Activated CD4-positive, alpha-beta T cell treated with anti-CD3 and anti-CD28 coated beads for 1 hour (primary cell): ENCODE measurements at places on chromosomes 13 and 19.

- no peak for DNase-seq
These were observed 601.3 kb upstream of the MIR17HG start for GRCh38 chr13:90746230-90746629.

- DNase-seq, result no peak
These were observed 1.2 kb upstream of the ENOX1 start for GRCh38 chr13:43787997-43788396.

GRCh38 chr13:38602266-38602665 is 84.6 kb upstream of the FREM2 start:
- DNase-seq, result no peak

DNA sequence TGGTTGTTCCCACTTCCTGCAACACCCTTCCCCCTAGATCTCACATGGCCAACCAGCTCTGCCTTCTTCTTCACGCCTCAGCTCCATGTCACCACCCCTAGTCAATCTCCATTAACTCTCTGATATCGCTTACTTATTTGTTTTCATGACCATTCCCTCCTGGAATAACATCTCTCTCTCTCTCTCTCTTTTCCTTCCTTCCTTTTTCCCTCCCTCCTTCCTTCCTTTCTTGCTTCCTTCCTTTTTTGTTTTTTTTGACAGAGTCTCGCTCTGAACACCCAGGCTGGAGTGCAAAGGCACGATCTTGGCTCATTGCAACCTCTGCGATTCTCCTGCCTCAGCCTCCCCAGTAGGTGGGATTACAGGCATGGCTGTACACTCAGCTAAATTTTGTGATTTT is 44.9 kb upstream of the ADGRL1 start:
- no peak for DNase-seq

GRCh38 chr13:22031702-22032286 is 360.9 kb downstream of the FGF9 start:
- no peak for DNase-seq

DNA sequence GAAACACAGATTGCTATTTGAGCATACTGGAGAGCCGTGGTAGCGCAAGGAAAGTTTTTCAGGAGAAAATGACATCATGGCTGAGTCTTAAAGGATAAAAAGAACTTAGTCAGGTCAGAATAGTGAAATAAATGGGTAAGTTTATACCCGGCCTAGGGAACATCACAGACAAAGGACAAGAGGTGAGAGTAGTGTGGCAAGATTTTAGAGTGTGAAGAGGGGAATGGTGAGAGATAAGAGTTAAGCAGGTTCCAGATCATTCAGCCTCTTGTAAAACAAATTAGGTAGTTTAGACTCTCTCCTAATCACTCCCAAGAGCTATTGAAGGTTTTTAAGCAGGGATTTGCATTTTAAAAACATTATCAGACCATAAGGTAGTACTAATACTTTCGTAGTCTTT is 116.0 kb upstream of the MAB21L1 start:
- DNase-seq, result no peak

- no peak for DNase-seq
These were observed 17.1 kb upstream of the SHFL start for GRCh38 chr19:10069046-10069445.

- DNase-seq, result no peak
These were observed 4.2 kb upstream of the LRG1 start for GRCh38 chr19:4543842-4544647.

DNA sequence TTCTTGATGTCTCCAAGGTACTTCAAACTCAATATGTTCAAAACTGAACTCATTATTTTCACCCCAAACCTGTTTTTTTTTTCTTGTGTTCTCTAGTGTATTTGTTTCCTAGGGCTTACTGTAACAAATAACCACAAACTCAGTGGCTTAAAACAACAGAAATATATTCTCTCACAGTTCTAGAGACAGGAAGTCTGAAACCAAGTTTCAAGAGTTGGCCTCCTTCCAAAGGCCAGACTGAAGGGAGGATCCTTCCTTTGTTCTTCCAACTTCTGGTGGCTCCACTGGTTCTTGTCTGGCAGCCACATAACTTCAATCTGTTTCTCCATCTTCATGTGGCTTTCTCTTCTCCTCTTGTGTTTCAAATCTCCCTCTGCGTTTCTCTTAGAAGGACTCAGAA is 62.0 kb upstream of the PDCD5 start:
- no peak for DNase-seq

- no peak for DNase-seq
These were observed 673 bp downstream of the CTU1 start for GRCh38 chr19:51107406-51108065.

GRCh38 chr13:41981951-41982715 is 21.2 kb upstream of the VWA8 start:
- DNase-seq, result no peak

DNA sequence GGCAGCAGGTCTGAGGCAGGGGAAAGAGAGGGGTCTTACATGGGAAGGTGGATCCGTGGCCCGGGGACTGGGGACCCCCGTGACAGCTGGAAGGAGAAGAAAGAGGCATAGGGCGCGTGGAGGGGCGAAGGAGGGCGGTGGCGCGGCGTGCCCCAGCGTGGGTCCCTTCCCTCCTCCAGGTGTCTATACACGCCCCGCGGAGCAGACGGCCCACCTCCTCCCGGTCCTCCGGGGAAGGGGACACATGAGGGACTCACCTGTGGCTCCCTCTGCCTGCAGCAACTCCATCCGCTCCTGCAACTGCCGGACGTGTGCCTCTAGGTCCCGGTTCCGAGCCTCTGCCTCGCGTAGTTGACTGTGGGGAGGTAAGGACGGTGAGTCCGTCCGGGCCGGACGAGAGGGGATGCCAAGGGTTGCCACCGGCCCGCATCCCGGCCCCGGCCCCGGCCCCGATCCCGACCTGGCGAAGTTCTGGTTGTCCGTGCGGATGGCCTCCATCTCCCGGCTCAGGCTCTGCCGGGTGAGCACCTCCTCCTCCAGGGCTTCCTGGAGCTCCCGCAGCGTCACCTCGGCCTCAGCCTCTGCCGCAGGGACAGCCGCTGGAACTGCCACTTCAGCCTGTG is 2.4 kb upstream of the SIX5 start:
- DNase-seq, result no peak

DNA sequence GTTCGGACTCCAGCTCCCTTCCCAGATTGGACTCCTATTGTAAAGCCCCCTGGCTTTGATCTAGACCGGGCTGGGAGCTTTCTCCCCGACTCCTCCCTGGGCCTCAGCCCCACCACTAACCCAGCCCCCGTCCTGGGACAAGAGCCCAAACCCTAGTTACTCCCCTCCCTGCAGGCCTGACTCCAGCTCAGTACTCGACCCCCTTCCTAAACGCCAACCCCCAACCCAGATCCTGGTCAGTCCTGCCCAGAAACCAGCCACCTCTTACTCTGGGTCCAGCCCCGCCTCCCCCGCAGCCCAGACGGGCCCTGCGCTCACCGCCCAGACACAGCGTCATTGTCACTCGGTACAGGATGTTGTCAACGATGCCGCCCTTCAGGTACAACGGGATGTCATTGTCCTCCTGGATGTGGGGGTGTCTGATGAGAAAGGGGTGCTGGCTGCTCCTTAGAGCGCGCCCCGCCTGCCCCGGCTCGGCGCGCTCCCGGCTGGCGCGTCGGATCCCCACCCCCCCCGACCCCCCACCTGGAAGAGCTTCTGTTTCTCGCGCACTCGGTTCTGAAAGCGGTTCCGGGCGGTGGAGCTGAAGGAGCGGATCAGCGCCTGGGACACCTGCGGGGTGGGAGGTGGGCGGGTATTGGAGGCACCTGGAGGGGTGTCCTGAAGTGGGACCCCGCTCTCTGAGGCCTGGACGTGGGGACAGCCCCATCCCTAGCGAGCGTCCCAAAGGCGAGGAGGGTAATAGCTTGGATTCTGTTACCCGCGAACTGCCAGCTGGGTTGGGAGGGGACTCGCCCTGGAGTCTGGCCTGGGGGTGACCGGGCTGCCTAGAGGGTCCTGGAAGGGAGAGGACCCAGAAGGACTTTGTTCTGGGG is 866 bp downstream of the COX7A1 start:
- DNase-seq, result no peak

DNA sequence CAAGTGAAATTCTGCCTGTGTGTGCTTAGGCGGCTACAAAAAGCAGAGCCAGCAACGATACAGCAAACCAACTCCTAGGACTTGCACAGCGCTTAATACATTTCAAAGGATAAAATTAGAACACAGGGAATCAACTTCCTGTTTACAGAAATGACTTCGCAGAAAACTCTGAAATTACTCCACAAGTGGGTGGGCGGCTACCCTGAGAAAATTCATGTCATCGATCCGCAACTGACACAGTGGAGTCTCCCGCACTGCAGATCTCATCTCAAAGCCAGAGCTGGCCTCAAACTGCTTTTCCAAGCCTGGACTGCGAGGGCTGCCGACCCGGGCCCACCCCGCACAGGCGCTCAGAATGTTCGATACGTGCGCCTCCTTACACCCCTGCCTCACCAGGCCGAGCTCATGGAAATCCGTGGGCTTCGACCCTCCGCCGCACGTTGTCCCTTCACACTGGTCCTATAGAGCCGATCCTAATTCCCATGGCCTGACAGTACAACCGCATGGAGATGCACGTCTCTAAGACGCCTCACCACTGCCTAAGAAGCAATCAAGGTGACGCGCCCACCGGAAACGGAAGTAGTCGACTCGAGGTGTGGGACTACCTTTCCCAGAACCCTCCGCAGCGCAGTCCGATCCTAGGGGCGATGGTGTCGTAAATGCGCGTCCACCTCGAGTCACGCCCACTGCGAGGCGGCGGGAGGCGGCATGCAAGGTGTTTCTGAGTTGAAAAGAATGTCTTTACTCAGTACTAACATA is at the start of gene ZNF229:
Gene ZNF229 (minus strand): TSS at position 557 of the 759 bp plus-strand sequence. CDS start 5,625 bp downstream, outside the sequence.
- peak; percentile 50 for DNase-seq

- DNase-seq, result no peak
These were observed 57.9 kb downstream of the ELF1 start for GRCh38 chr13:40961214-40961613.

DNA sequence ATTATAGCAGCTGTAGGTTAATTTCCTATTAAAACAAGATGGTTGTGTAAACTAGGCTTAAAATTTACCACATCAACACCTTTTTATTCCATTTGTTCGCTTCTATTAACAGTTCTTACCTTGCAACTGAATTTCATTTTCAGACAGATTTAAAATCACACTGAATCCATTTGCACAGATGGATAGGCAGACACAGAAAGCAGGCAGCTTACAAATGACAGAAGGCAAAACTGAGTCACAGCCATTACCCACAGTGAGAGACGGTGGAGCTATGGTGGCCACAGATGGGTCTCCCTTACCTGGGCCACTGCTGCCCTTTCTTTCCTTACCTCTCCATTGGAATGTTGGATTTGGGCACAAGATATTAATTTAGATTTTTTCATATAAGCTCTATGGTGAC is 1567.8 kb upstream of the SLC10A2 start:
- no peak for DNase-seq

- DNase-seq, result no peak
These were observed 1.8 kb downstream of the FUZ start for GRCh38 chr19:49811328-49811727.

DNA sequence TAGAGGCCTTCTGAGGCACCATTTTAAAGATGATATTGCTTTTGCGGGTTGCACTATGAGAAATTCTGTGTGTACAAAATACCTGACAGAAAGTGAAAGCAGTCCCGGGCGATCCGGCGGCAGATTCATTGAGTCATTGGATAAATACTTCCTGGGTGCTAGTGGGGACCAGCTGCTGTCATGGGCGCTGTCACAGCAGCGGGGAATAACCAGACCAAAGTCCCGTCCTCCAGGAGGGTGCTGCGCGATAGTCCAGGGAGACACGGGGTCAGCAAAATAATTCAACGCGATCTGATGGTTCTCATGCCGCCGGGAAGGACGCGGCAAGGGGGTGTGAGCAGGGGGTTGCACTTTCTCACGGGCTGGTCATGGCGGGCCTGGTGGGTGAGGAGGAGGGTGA is 13.5 kb downstream of the ZFR2 start:
- DNase-seq, result no peak

DNA sequence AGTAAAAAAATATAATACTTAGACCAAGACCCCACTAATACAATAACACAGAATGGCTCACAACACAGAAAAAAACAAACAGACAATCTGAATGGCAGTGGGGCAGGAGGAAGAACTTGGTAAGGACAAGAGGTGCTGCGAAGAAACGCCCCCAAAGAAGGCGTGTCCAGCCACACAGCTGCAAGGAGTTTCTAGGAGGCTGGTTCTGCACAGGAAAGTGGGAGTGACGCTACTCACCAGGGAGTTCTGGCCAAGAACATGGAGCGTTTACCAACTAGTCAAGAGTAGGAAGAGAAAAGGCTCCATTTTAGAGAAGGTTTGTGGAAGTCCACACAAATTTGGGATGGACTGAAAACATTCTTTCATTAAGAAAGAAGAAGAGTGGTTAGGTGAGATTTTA is 95.3 kb upstream of the SLC15A1 start:
- DNase-seq, result no peak

GRCh38 chr19:55370305-55370988 is at the start of gene IL11:
IL11 (minus strand) TSS chr19:55370463; CDS start chr19:55370310, 153 bp downstream.
- no peak for DNase-seq

GRCh38 chr19:48518207-48518606 is 6.6 kb upstream of the LMTK3 start:
- no peak for DNase-seq

GRCh38 chr13:106385654-106386053 is 149.8 kb downstream of the EFNB2 start:
- no peak for DNase-seq

GRCh38 chr19:19034204-19034624 is 811 bp downstream of the ARMC6 start:
- DNase-seq, result peak; percentile 39

DNA sequence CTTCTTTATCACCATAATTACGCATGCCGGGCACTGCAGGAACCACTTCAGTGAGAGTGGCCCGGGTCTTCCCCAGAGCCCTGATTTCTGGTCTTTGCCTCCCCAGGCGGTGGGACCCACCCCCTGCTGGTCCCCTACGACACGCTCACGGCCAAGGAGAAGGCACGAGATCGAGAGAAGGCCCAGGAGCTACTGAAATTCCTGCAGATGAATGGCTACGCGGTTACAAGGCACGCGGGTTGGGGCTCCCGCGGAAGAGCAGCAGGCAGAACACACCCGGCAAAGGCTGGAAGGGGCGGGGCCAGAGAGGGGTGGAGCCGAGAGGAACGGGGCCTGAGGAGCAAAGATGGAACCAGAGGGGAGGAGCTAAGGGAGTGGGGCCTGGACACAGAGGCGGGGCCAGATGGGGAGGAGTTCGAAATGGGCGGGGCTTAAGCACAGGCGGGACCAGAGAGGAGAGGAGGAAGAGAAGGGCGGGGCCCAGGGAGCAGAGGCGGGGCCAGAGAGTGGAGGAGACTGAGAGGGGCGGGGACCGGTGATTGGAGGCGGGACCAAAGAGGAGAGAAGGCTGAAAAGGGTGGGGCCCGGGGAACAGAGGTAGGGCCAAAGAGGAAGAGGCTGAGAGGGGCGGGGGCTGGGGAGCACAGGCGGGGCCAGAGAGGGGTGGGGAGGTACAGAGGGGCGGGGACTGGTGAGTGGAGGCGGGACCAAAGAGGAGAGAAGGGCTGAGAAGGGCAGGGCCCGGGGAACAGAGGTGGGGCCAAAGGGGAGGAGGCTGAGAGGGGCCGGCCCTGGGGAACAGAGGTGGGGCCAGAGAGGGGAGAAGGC is 73.4 kb downstream of the RYR1 start:
- DNase-seq, result peak; percentile 81
